ENCODE measurements at places on chromosomes 12 and 14.

DNA sequence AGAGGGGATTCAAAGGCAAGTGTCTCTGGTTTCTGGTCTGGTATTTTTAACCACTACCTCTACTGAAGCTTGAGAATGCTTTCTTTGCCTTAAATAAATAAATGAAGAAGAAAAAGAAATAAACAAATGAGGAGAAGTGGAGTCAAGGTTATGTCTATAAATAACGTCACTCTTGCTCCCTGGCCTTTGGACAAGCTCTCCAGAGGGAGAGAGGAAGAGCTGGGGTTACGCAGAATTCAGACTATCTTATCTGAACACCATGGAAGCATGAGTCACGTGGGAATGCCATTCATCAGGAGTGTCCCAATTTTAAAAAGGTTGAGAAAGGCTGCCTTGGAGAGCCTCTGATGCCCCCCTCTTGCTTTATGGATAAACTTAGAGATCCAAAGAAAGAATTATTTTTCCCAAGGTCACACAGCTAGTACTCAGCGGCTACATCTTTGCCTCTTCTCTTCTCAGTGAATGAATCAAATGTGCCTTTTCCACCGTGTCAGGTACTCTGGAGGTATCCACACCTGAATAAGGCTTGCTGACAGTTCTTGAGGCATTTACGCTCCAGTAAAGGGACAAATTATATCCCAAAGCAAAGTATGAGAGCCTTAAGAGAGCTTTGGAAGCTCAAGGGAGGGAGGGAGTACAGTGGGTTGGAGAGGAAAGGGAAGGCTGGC is 12.9 kb upstream of the MSI1 start:
- no peak for DNase-seq

- no peak for DNase-seq
These were observed 102.2 kb downstream of the FBXL14 start for GRCh38 chr12:1491983-1492697.

GRCh38 chr12:112303004-112303403 is 79.2 kb downstream of the HECTD4 start:
- DNase-seq, result no peak

GRCh38 chr12:26466726-26467125 is 271.4 kb downstream of the SSPN start:
- DNase-seq, result no peak

DNA sequence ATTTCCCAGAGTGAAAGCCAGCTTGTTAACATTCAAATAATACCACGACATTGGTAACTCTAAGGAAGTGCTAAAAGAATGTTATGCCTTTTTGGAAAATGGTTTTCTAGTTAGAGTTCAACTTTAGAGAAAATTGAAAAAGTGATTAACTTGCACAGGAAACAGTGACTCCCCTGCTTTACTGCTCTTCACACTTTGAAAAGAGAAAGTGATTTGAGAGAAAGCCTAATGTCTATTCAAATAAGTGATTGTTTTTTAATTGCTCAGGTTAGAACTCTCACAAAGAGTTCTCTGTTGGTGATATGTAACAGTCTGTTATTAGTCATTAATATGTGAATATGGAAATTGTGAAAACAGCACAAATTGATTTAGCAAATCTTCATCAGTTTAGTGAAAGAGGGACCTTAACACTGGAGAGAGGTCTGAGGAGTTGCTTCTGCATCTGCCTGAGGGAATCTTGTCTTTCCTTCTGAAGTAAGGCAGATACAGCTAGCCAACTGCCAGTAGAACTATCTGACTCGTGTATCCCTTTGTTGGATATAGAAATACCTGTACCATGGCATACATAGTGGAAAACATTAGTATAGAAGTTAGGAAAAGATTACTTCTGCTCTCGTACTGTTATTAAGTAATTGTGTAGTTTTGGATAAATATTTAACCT is 25.5 kb downstream of the ATF7IP start:
- no peak for DNase-seq

DNA sequence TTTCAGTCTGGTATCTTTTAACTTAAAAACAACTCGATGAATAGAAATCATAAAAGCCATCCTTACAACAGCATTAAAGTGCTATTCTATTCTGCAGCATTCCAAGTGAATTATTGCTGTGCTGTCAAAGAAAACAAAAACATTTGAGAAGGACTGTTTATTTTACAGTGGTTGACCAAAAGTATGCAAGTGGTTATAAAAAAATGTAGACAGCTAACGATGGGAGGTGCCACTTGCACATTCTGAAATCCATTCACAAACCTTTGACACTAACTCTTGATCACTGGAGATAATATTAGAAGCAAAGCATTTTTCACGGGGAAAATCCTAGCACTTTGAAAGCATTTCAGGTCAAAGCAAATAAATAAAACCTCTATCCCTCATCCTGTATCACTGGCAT is 55.6 kb downstream of the HMGA2 start:
- no peak for DNase-seq

GRCh38 chr14:66746316-66747006 is 238.5 kb downstream of the GPHN start:
- DNase-seq, result peak; percentile 56

DNA sequence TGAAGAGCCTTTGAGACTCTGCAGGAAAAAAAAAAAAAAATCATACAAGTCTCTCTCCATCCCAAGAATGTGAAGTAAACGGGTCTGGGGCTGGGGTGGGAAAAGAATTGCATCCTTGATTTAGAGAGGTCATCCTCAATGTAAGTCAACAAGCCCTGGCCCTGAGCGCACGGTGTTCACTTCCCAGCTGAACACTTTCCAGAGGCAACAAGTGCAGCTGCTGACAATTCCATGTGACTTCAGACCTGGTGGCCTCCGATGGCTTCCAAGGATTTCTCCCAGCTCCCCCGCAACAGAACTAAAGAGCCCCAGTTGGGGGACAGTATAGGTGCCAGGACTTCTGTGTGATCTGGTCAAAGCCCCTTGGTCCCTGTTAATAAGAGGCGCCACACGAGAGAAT is 2.4 kb downstream of the RILPL1 start:
- no peak for DNase-seq

DNA sequence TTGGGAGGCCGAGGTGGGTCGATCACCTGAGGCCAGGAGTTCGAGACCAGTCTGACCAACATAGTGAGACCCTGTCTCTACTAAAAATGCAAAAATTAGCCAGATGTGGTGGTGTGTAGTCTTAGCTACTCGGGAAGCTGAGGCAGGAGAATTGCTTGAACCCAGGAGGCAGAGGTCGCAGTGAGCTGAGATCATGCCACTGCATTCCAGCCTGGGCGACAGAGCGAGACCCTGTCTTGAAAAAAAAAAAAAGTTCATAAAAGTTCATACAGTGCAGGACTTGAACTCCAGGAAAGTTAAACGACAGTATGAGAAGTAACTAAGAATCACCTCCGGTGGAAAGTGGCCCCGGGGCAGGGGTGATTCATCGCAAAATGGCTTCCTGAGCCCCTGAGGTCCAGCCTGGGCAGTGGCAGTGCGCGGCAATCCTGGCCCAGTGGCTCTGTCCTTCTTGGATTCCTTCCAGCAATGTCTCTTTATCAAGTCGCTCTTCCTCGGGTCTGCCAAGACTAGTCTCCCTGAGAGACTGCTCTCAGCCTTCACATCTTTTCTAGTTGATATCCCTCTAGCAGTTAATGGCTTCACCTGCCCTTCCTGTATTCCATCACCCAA is 16.7 kb upstream of the MAP1LC3B2 start:
- no peak for DNase-seq

DNA sequence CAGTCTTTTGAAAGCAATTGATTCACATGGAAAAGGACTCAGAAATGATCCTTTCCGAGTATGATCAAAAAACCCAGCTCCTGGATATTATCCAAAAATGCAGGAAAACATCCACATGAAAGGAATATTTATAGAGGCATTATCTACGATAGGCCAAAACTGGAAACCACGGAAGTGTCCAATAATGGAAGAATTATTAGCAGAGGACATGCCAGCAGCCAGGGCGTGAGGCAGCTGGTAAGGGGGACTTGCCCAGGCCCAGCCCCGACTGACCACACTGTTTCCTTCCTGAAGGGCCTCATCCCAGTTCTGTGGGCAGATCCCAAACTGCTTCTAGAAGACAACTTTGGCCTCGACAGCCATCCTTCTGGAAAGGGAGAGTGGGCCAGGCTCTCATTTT is 20.5 kb downstream of the ACTN1 start:
- no peak for DNase-seq

- DNase-seq, result no peak
These were observed 1.9 kb downstream of the TDRD9 start for GRCh38 chr14:103930051-103930604.

DNA sequence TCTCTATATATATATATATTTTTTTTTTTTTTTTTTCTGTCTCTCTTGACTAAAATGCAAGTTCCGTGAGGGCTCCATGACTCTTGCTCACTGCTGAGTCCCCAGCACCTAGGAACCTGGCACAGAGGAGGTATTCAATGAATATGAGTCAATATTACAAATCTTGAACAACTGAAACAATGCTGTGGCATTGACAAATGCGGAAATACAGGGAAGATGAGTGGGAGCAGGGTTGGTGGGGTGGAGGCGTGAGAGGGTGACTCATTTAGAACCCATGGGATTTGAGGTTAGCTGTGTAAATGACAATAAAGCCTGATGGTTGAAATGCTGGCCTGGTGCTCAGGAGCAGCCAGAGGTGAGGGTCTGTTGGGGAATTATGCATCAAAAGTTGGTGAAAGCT is 121.7 kb upstream of the FUT8 start:
- no peak for DNase-seq

DNA sequence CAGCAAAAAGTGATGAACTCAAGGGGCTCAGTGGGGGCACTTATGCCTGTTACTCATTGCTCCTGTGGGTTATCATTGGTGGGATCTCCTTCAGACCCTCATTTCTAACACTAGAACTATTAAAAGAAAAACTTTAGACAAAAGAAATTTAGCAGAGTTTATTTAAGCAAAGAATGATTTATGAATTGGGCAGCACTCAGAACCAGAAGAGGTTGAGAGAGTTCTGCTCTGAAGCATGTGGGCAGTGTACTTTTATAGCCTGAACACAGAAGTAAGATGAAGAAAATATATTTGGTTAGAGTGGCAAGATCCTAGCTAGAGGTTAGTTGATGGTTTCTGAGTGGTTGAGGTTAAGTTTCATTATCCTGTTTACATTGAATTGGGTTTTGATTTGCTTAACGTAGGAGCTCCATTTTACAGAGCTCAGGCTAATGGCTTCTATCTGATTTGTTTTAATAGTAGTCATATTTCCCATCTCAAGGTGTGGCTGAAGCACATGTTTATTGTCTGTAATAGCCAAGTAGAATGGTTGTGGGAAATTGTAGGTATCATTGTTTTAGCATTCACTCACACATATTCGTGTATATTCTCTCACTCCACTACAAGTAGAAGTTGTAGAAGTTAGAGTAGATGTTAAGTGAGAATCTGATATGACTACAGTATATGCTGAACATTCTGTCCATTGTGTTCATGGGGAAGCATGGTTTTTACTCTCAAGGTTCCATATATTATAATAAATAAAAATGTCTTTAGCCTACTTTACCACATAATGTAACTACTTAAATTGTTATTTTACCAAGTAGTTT is 27.6 kb downstream of the LEMD3 start:
- DNase-seq, result no peak

Measured in Jurkat, Clone E6-1 (cell line).